ENCODE measurements at places on chromosomes 3 and 15. TPM values are rescaled to one million over a fixed set of nuclear protein-coding genes. Genes with fewer than 3 reads are reported as not detected.

- H3K4me3 ChIP-seq, result no peak overlapping the region
- DNase-seq, result no peak
- H3K27ac ChIP-seq, result no peak overlapping the region
- no peaks in the 10 kb centered on the region for H3K4me1 ChIP-seq
Measured at GRCh38 chr15:61137105-61137792, 91.9 kb downstream of the RORA start.

- H3K4me3 ChIP-seq, result no peak overlapping the region
- H3K36me3 ChIP-seq, result no peaks in the 10 kb centered on the region
- no peak for DNase-seq
- H3K27me3 ChIP-seq, result no peaks in the 10 kb centered on the region
- no peak overlapping the region for H3K27ac ChIP-seq
Measured at GRCh38 chr3:99232696-99233095, 331.2 kb upstream of the DCBLD2 start.

DNA sequence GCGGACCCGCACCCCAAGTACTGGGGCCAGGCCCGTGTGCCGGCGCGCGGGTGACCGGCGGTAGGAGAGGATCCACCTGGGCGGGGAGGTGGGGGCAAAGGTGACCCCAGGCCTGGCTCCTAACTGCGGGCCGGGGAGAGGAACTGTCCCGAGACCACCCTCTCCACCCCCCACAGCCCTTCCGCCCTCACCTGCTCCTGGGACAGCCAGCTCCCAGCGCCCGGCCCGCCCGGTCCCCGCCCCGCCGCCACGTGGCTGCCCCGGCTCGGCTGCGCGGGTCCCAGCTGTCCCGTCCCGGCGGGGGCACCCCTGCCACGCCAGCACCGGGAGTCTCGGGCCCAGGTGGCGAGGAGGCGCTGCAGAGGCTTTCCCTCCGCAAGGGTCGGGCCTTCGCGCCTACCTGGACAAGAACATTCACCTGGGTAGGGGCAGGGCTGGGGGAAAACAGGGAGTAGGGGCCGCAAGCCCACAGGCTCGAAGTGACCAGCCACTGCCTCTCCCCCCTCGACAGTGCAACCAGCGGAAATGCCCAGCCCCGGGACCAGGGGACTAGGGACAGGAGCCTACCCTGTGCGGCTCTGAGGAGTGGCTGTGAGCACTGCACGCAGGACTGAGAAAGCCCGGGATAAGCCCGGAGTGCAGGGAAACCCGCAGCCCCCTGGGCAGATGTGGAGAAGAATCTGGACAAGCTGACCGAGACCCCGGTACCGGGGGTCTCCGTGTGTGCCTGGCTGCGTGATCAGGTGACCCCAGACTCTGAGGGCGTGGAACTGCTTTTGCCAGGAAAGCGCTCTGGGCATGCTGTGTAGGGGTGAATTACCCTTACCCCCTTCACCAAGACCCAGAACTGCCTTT lies at the start of gene SLC12A8:
TSS of gene SLC12A8 (minus strand) at position 240 of the 855 bp plus-strand sequence. CDS start 1,399 bp downstream, outside the sequence.
- no peak for DNase-seq
- no peak within 1 kb of the TSS for H3K27ac ChIP-seq
- H3K27me3 ChIP-seq, result peaks cover 5% of the 10 kb centered on the region
- peaks cover 16% of the 10 kb centered on the region for H3K4me1 ChIP-seq
- H3K4me3 ChIP-seq, result peak within 1 kb of the TSS; percentile 58

GRCh38 chr3:60594025-60594424 lies 657.2 kb downstream of the FHIT start:
- no peaks in the 10 kb centered on the region for H3K36me3 ChIP-seq
- no peak overlapping the region for H3K4me3 ChIP-seq
- no peaks in the 10 kb centered on the region for H3K27me3 ChIP-seq
- no peak overlapping the region for H3K27ac ChIP-seq
- no peaks in the 10 kb centered on the region for H3K4me1 ChIP-seq

Gene CHAC1
- 36.1 TPM for total RNA-seq

- no peaks in the 10 kb centered on the region for H3K36me3 ChIP-seq
- peak overlapping the region; percentile 19 for H3K4me3 ChIP-seq
- DNase-seq, result peak; percentile 60
- H3K27ac ChIP-seq, result peak overlapping the region; percentile 73
- peaks cover 20% of the 10 kb centered on the region for H3K4me1 ChIP-seq
- H3K27me3 ChIP-seq, result no peaks in the 10 kb centered on the region
Measured at GRCh38 chr3:194824701-194825111, 139.0 kb downstream of the FAM43A start.

DNA sequence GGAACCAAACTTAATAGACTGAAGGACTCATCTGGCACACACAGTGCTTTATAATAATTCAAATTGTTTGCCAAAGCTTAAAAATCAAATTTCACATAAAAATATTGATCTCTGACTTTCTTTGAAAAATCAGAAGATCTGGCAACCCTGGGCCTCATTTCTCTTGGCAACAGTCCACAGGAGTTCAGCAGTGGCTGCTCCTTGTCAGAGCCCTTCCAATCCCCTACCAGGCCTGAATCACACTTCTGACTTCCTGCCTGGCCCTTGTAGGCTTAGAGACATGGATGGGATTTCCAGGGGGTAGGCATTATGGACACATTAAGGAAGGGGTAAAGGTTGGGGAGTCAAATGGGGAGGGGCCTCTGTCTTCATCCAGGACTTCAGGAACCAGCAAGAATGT lies 55.5 kb downstream of the PLS1 start:
- H3K4me1 ChIP-seq, result no peaks in the 10 kb centered on the region
- H3K27me3 ChIP-seq, result no peaks in the 10 kb centered on the region

Gene CLRN1
- total RNA-seq, result not detected

DNA sequence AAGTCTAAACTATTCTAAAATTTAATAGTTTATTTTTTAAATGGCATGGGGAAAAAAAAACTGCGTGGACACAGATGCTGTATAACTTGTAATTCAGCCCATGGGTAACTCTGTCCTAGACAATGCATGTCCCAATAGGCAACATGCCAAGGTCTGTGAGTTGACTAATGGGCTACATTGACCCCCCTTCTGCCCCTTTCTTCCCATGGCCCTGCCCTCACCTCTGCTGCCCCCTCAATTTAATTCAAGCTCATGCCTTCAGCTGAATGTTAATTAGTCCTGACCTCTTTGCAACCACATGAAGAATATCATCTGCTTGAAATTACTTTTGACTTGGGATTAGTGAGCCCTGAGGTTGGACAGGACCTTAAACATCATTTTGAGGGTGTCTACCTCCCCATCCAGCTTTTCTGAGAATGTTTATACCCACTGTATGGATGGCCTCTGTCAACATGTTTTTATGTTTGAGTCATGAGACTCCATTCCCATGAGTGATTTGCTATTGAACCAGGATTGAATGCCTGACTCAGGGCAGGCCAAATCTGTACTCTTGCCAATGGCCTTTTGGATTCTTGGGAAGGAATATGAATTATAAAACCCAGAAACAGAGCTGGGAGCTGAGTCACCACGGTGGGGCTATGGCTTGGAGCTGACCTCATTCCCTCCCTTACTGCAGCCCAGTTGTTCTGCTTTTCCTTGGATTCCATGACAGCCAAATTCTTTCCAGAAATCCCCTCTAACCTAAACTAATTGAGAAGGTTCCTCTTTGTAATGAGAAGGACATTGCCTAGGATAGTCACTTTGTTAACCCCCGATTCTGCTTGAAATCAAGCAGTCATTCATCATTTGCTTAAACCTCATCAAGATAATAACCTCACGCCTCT lies 33.5 kb upstream of the PDE8A start:
- peaks cover 26% of the 10 kb centered on the region for H3K4me1 ChIP-seq
- peak overlapping the region; percentile 31 for H3K27ac ChIP-seq
- DNase-seq, result peak; percentile 77

GRCh38 chr3:69720824-69721223 lies 18.4 kb upstream of the MITF start:
- no peak overlapping the region for H3K4me3 ChIP-seq
- no peaks in the 10 kb centered on the region for H3K4me1 ChIP-seq
- no peaks in the 10 kb centered on the region for H3K36me3 ChIP-seq
- no peak for DNase-seq
- H3K27me3 ChIP-seq, result no peaks in the 10 kb centered on the region

GRCh38 chr3:192830291-192831110 lies 87.2 kb downstream of the MB21D2 start:
- H3K36me3 ChIP-seq, result no peaks in the 10 kb centered on the region
- H3K27me3 ChIP-seq, result no peaks in the 10 kb centered on the region
- H3K4me3 ChIP-seq, result no peak overlapping the region
- H3K4me1 ChIP-seq, result no peaks in the 10 kb centered on the region

Gene ADAMTSL3
- 21.2 TPM for total RNA-seq

DNA sequence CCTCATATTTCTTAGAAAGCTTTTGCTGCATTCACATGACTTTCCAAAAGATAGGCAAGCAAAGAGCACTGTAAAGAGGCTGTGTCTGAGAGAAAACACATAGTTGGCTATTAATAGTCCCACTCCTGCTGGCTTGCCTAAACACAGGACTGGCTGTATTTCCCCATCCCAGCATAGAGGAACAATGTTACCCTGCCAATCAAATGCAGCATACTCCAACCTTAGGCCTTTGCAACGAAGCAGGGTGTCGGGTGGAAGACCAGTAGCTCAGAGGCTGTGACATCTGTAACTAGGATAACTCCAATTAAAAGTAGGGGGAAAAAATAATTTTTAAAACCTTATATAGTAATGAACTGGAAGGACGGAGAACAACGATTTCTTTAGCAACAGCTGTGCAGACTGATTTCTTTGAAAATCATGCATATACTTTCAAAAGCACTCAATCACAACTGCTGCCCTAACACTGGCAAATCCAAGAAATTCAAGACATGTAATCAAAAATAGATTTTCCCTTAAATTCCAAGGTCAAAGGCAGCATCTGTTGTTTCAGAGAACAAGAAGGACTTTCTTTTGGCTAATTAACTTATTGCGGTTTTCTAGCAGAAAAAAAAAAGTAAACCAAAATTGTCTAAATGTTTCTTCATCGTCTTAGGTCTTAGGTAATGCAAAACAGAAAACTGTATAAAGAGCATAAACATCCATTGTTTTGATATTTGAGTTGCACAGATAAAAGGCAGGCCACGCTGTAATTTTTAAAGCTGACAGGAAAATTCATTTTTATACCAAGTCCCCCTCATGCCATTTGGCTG lies 139.3 kb downstream of the TNIK start:
- H3K4me3 ChIP-seq, result no peak overlapping the region
- no peaks in the 10 kb centered on the region for H3K4me1 ChIP-seq
- H3K27ac ChIP-seq, result peak overlapping the region; percentile 40
- H3K27me3 ChIP-seq, result no peaks in the 10 kb centered on the region

Gene P2RY14
- 1.3 TPM for total RNA-seq

- H3K27ac ChIP-seq, result no peak overlapping the region
- H3K4me3 ChIP-seq, result no peak overlapping the region
- H3K27me3 ChIP-seq, result no peaks in the 10 kb centered on the region
- H3K36me3 ChIP-seq, result no peaks in the 10 kb centered on the region
- no peaks in the 10 kb centered on the region for H3K4me1 ChIP-seq
Measured at GRCh38 chr3:89698208-89698830, 590.9 kb downstream of the EPHA3 start.

- no peaks in the 10 kb centered on the region for H3K4me1 ChIP-seq
- H3K27ac ChIP-seq, result no peak overlapping the region
- no peak overlapping the region for H3K4me3 ChIP-seq
- H3K36me3 ChIP-seq, result peaks cover 57% of the 10 kb centered on the region
- no peak for DNase-seq
Measured at GRCh38 chr15:73573037-73573436, 60.2 kb downstream of the NPTN start.

Gene C3orf22
- not detected for total RNA-seq

GRCh38 chr15:38266247-38266986 lies 13.8 kb downstream of the SPRED1 start:
- H3K27ac ChIP-seq, result no peak overlapping the region
- peaks cover 5% of the 10 kb centered on the region for H3K36me3 ChIP-seq
- H3K27me3 ChIP-seq, result no peaks in the 10 kb centered on the region
- no peak for DNase-seq

Gene MORC1
- not detected for total RNA-seq

Gene ECE2
- total RNA-seq, result not detected

- no peak overlapping the region for H3K27ac ChIP-seq
- H3K36me3 ChIP-seq, result no peaks in the 10 kb centered on the region
- H3K4me3 ChIP-seq, result no peak overlapping the region
- H3K27me3 ChIP-seq, result no peaks in the 10 kb centered on the region
Measured at GRCh38 chr15:48800811-48801455, 9.9 kb downstream of the CEP152 start.

- no peaks in the 10 kb centered on the region for H3K27me3 ChIP-seq
- no peaks in the 10 kb centered on the region for H3K4me1 ChIP-seq
- H3K27ac ChIP-seq, result no peak overlapping the region
- DNase-seq, result no peak
- H3K36me3 ChIP-seq, result no peaks in the 10 kb centered on the region
Measured at GRCh38 chr15:25509703-25510102, 70.9 kb upstream of the UBE3A start.

GRCh38 chr3:102235679-102236078 lies 199.1 kb upstream of the ZPLD1 start:
- H3K27me3 ChIP-seq, result no peaks in the 10 kb centered on the region
- DNase-seq, result no peak
- no peak overlapping the region for H3K4me3 ChIP-seq
- H3K27ac ChIP-seq, result no peak overlapping the region
- H3K4me1 ChIP-seq, result no peaks in the 10 kb centered on the region

Gene USP8
- 46.5 TPM for total RNA-seq

DNA sequence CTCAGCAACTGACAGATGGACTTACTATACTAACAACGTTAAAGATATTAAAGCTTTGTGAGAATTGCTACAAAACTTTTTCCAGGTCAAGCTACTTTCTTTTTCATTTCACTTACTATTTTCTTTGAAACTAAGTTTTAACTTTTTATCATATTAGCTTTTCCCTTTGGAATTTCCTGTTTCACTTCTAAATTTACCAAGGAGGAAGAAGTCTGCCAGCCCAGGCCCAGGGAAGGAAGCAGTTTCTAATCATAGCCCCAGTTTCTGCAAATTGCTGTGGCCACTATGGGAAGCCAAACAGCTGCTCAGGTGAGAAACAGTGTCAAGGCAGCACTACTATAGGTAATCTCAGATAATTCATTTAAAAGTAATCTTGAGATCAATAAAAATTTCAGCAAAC lies 18.4 kb downstream of the CYFIP1 start:
- peak overlapping the region; percentile 48 for H3K27ac ChIP-seq
- no peak for DNase-seq
- no peaks in the 10 kb centered on the region for H3K27me3 ChIP-seq
- H3K4me1 ChIP-seq, result peaks cover 70% of the 10 kb centered on the region
- H3K36me3 ChIP-seq, result no peaks in the 10 kb centered on the region

Gene RBMS3
- total RNA-seq, result 27.3 TPM

- H3K4me1 ChIP-seq, result no peaks in the 10 kb centered on the region
- no peak for DNase-seq
- no peak overlapping the region for H3K27ac ChIP-seq
- H3K36me3 ChIP-seq, result no peaks in the 10 kb centered on the region
- no peaks in the 10 kb centered on the region for H3K27me3 ChIP-seq
Measured at GRCh38 chr3:24605511-24606028, 110.9 kb upstream of the THRB start.

Gene NR2F2
- total RNA-seq, result 25.0 TPM

DNA sequence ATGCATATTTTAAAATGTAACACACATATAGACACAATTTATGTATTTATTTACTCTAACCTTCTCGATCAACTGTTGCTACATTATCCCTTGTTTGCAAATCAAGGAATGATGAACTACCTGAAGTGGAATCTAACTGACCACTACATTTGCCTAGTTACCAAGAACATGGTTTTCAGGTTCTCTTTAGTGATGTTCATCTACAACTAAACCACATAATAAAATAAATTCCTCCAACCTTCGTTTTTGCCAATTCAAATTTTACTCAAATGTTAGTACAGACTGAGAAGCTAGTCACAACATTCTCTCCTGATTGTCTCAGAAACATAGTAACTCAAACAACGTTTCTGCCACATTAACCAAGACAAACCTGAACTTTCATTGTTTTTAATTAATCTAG lies 521.9 kb downstream of the FOXP1 start:
- peak overlapping the region; percentile 94 for H3K27ac ChIP-seq
- DNase-seq, result no peak
- no peaks in the 10 kb centered on the region for H3K27me3 ChIP-seq
- H3K36me3 ChIP-seq, result no peaks in the 10 kb centered on the region

Gene TRH
- 0.55 TPM for total RNA-seq

Measured in right atrium auricular region (tissue), 2 donors.